T follicular helper cell (primary cell): ENCODE measurements at places on chromosomes 3 and 15.

- no peak for DNase-seq
Observed at GRCh38 chr15:81052046-81052445, 51.3 kb downstream of the TLNRD1 start.

- DNase-seq: no peak
Observed at GRCh38 chr15:45320581-45321205, 57.7 kb downstream of the GATM start.

GRCh38 chr3:21049334-21050062, 701.5 kb downstream of the ZNF385D start:
- DNase-seq: no peak

DNA sequence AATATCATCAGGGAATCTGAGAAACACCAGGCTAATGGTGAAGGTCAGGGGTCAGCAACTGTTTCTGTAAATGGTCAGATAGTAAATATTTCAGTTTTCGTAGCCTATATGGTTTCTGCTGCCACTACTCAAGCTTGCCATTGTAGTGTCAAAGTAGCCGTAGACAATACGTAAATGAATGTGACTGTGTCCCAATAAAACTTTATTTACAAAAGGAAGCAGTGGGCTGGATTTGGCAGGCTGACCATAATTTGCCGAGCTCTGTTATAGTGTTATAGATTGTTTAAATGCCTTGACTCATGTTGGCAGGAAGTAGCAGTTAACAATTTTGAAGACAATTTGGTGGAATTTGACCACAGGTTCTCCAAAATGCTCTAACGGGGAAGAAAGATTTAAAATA, 548.2 kb downstream of the FOXP1 start:
- DNase-seq: no peak

DNA sequence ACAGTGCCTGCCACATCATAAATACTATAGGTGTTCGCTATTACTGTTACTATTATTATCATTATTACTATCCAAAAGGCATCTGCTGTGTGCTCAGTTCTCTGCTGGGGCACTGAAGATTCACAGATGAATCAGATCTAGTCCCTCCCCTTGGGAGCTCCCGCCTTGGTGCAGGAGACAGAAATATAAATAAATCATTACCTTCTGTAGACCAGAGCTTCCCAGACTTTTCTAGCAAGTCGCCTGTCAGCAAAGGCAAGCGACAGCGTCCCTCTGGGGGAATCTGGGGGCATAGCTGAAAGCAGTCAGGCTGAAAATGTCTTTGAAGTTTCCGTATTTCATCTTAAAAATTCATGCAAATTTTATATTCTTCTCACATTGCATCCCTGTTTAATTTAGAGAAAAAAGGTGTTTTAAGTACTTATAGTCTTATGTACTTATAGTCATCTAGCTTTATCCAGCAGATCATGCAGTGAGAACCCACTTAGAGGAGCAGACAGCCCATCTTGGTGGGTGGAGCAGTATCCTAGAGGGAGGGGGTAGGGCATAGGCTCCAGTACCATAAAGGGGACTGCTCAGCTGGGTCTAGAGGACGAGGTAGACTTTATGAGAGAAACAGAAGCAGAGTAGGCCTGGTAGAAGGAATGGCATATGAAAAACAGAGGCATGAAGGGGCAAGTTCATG, 10.4 kb upstream of the BRPF1 start:
- DNase-seq: no peak

DNA sequence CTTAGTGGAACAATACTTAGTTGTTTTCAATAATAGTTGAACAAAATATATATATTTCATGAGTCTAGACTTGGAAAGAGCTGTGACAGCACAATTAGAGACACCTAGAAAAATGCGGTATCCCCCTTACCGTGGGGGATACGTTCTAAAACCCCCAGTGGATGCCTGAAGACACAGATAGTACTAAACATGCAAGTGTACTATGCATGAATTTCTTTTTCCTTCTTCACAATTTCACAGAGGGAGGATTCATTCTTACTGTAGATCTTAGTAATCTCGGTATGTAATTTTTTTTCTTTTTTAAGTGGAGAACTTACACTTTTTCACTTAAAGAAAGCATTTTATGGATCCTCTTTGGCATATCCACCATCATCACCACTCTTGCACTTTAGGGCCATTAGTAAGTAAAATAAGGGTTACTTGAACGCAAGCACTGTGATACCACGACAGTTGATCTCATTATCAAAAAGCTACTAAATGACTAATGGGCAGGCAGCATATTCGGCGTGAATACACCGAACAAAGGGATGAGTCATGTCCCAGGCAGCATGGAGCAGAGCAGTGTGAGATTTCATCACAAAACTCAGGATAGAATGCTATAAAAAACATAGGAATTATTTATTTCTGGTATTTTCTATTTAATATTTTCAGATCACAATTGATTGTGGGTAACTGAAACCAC, 72.3 kb upstream of the ZNF280D start:
- no peak for DNase-seq

DNA sequence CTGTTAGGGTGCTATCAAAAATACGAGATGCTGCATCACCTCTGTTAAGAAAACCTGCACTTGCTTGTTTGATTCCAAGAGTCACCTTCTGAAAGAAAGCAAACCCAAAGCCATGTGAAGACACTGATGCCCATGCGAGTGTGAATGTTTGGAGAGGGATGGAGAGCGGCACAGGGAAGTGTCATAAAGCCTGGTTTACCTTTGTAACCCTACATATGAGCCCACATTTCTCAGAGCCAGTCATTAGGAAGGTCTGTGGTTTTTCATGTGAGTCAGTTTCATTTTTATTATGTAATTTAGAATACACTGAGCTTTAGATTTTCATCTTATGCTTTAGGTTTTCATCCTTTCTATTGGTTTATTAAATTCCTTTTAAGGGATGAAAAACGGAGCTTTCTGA, 896.8 kb downstream of the ROBO1 start:
- no peak for DNase-seq

DNA sequence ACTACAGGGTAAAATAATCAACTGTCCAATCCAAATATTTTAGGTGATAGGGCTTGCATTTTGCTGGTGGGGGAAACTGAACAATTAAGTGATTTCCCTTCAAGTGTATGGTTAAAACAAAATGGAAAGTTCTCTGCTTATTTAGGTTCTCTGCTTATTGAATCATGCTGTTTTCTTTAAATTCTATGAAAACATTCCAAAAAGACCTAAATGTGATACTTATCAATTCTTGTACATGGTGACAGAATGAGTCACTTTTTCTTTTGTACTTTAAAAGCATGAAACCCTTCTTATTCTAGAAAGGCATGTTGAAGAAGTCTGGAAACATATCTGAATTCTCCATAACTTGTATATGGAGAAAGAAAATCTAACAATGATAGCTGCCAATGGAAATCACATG, 192.6 kb downstream of the FMN1 start:
- DNase-seq: no peak

DNA sequence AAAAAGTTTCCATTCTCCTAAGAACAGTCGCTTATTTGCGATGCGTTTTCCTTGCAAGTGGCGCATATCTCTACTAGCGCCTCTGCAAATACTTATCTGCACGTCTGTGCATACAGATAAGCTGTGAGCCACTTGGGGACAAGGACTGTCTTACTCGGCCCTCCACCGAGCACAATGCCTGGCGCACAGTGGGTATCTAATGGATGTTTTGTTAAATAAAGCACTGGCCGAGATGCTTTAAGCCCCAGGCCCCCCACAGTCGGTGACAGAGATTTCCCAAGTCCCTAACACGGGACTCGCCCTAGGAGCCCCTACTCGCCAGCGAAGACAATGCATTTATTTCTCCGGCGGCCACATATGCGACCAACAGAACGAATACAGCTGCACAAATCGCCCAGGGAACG, 503 bp downstream of the HLTF start:
- DNase-seq: no peak

DNA sequence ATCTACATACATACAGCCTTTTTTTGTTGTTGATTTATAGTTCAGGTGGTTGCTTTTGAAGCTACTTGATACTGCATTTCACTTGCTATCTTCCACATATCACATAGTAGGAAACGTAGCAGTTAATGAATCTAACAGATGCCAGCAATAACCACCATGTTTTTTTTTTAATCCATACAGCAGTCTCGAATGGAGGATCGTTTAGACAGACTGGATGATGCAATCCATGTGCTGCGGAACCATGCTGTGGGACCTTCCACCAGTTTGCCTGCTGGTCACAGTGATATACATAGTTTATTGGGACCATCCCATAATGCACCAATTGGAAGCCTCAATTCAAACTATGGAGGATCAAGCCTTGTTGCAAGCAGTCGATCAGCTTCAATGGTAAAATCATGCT, 123.2 kb upstream of the CGNL1 start:
- no peak for DNase-seq

DNA sequence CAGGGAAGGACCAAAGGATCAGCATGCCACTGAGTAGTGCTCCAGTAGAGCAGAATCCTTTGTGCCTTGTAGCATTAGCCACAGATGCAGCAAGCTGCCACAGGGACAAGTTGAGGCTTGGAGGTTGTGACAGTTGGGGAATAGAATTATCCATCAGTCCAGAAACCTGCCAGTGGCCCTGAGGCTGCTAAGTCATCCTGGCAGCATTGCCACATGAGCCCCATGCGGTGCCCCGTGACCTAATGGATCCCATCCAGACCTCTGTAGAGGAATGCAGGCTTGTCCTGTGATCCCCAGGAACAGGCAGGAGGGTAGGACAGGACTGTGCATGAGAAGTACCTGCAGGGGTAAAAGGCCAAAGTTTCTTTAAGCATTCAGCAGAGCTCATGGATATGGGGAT, 51.7 kb downstream of the BOC start:
- DNase-seq: no peak

GRCh38 chr3:77247061-77247460, 207.2 kb downstream of the ROBO2 start:
- DNase-seq: no peak

GRCh38 chr3:57852896-57853295, 96.8 kb downstream of the SLMAP start:
- no peak for DNase-seq

- no peak for DNase-seq
Observed at GRCh38 chr3:14236902-14237301, 58.3 kb downstream of the LSM3 start.

- DNase-seq: no peak
Observed at GRCh38 chr3:109161487-109162123, 25.1 kb downstream of the C3orf85 start.

DNA sequence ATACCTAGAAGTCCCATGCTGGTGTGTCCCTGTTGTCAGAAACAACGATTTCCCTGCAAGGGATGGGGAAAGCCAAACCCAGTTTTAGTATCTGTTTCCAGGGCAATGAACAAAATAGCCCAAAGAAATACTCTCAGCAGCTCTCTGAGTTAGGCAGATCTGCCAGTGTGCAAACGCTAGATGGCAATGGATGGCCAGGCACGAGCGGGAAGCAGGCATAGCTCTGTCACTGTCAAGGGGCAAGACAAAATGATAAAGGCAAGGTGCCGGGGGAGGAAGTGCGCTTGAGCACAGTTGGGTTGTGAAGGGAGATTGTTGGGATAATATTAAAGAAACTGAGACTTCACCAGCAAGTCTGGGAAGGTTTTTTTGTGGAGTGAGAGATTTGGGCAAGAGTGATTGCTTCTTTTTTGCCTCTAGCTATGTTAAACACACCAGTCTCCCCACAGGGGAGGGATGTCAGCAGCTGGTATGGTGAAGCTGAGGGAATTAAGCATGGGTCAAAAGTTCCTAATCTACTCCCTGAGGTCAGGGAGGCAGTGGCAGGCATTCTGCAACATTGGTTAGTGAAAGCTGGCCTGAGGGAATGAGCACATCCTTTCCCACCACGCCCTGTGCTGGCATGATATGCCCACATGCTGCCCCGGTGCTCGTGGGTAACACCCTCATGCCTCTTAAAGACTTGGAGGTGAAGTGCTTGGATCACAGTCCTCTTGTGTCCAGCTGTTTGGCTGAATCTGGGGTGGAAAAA, 117.5 kb downstream of the PDCD6IP start:
- no peak for DNase-seq

GRCh38 chr3:18442756-18443664, 17.9 kb upstream of the SATB1 start:
- no peak for DNase-seq

DNA sequence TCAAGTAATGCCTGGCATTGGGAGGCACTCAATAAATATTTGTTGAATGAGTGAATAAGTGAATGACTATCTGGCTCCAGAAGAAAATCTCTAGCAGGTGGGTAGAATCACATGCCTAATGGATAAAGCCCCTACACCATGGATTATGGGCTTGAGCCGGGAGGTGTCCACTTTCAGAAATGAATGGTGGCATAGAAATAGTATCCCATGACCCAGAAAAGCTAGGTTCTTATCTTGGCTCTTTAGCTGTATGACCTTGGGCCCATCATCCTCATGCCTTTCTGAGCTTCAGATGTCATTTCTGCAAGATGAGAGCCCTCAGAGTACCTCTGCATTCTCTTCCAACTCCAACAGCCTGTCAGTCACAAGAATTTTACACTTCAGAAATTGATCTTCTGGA, 37.3 kb upstream of the TNIK start:
- DNase-seq: no peak

DNA sequence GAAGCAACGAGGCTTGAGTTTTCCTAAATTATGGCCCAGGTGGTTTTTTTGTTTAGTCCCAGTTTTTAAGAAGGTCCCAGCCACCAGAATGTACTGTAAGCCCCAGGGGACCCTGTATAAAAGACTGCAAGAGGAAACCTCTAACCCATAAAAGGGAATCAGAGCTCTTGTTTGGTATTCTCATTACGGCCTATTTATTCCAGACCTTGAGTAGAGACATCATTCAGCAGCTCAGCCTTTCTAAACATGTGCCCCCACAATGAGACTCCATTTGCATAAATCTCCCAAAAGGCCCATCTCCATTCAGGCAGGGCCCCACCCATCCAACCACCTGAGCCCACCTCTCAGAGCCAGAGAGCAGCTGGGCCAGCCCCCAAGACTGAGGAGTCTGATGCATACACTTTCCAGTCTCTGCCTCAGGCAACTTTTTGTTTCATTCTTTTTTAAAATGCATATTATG, 25.7 kb downstream of the ZDHHC3 start:
- no peak for DNase-seq

- DNase-seq: no peak
Observed at GRCh38 chr15:35289024-35289617, 204.0 kb upstream of the NANOGP8 start.

DNA sequence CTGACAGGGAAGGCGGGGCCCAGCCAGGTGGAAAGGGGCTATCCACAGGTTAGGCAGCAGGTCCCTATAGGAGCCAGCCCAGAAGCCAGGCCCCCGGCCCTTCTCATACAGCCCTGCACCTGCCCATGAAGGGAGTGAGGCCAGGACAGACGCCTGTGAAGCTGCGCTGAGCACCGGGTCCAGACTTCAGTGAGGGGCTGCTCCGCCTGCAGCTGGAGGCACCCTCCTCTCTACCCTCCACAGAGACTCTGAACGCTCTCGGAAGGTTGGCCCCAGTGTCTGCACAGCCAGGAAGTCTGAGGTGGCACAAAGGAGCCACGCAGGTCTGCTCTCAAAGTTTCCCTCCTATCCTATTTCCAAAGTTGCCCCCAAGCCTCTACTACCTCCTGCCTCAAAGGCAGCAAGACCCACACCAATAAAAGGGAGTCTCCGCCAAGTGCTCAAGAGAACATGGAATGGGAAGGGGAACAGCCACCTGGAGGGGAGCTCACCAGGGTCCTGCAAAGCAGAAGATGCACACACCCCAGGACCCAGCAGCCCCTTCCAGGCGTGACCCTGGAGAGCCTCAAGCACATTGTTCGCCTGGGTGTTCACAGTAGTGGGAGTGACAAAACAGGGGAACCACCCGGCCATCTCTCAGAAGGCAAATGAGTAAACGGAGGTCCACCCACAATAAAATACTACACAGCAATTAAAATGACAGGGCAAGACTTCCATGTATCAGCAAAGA, 19.5 kb downstream of the XXYLT1 start:
- DNase-seq: no peak

- DNase-seq: no peak
Observed at GRCh38 chr15:101046826-101047225, 127.7 kb downstream of the LRRK1 start.
